Stomach (tissue), 19 donors: ENCODE measurements at places on chromosomes 5 and 9. TPM values are rescaled to one million over a fixed set of nuclear protein-coding genes. Genes with fewer than 3 reads are reported as not detected.

GRCh38 chr9:38018241-38018957 lies 50.6 kb downstream of the SHB start:
- peaks cover 25% of the 10 kb centered on the region for H3K36me3 ChIP-seq
- DNase-seq, result no peak
- no peaks in the 10 kb centered on the region for H3K27me3 ChIP-seq
- no peak overlapping the region for H3K4me3 ChIP-seq
- peaks cover 58% of the 10 kb centered on the region for H3K4me1 ChIP-seq
- peak overlapping the region; percentile 80 for H3K27ac ChIP-seq

DNA sequence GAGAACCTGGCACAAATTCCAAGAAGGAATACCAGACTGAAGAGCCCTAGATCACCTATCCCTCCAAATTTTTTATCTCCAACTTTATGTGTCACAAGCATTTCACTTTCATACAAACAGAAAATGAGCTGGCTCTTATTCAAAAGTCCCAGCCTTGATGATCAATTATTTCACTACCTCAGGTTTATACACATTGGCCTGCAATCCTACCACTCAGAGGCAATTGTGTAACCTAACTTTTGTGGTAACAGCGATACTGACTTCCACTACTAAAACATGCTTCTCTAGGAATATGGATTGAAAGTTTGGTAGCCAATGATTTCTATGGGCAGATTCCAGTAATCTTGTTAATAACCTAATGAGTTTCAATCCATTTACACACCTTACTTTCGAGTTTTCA lies 10.5 kb downstream of the RNF38 start:
- peaks cover 6% of the 10 kb centered on the region for H3K4me1 ChIP-seq
- H3K27ac ChIP-seq, result no peak overlapping the region
- no peak for DNase-seq
- H3K4me3 ChIP-seq, result no peak overlapping the region

DNA sequence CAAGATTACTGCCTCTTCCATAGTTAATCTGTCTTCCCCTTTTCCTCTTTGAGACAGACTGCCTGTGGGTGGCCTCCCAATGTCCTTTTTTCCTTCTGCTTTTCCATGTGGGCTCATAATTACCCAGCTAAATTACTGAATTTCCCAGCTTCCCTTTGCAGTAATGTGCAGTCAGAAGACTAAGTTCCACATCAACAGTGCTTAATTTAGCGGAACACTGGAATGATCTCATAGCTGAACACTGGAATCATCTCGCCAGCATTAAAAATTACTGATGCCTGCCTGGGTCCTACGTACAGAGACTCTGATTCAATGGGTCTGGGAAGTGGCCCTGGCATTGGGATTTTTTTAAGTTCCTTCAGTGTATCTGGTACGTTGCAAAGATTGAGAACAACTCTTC lies 84.3 kb downstream of the DNAH5 start:
- no peaks in the 10 kb centered on the region for H3K4me1 ChIP-seq
- no peak for DNase-seq
- no peak overlapping the region for H3K27ac ChIP-seq
- no peaks in the 10 kb centered on the region for H3K36me3 ChIP-seq

FOXE1 gene
- polyA plus RNA-seq, result 1.9 TPM

SOHLH1 gene
- polyA plus RNA-seq, result not detected
